T-helper 17 cell (primary cell): ENCODE measurements at places on chromosomes 3 and 15.

GRCh38 chr3:102449341-102449740 is 14.5 kb downstream of the ZPLD1 start:
- DNase-seq, result no peak

- DNase-seq, result no peak
Observed at GRCh38 chr15:60096157-60096556, 92.0 kb downstream of the FOXB1 start.

- DNase-seq, result no peak
Observed at GRCh38 chr15:92877416-92877815, 22.7 kb upstream of the CHD2 start.

- no peak for DNase-seq
Observed at GRCh38 chr3:123329636-123330340, 119.1 kb downstream of the ADCY5 start.

GRCh38 chr3:129347458-129347845 is 68.8 kb downstream of the HMCES start:
- no peak for DNase-seq

DNA sequence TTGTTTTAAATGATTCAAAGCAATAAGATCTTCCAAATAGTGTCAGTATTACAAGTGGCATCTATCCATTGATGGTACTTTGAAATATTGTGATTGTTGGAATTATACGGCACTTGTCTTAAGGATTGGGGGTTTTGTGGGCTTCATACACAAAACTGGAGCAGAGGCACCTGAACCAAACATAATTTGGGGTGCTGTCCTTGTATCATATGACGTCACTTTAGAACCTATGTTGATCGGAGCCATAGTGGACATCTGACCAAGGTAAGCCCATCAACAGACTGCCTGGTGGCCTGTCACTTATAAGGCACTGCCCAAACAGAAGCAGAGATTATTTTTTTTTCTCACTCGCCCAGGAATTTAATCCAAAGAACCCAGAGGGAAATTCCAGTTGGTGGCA is 2.9 kb upstream of the LRRC58 start:
- DNase-seq, result no peak

DNA sequence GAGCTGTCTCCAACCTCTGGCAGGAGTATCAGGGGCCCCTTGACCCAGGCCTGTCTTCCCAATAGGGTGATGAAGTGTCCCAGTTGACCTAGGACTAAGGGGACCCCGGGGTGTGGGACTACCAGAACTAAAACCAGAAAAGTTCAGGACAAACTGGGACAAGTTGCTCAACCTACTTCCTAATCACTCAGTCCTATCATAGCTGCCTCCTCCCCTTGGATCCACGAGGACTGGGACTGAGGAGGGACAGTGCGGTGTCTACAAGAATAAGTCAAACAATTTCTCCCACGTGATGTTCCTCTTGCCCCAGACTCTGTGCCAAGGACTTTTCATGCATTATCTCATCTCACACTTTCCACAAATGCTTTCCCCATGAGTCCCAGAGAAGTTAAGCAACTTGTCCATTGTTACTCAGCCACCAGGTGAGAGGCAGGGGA is 49.4 kb upstream of the SLCO2A1 start:
- DNase-seq, result no peak

- DNase-seq, result no peak
Observed at GRCh38 chr15:70569091-70569713, 194.2 kb downstream of the UACA start.

DNA sequence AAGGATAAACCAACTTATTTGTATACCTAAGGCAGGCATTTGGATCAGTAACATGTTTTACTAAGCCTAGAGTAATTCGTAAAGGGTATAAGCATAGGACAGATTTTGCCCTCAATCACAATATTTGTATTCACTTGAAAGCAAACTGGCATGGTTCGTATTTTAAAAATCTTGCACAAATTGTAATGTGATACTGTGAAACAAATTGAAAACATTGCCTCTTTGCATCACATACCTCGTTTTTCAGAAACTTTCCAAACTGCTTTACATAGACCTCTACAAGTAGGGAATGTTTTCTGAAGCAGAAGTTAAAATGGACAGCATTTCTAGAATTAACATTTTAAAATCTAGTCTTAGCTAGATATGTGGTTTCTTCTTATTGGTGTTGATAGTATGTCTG is 11.6 kb downstream of the KBTBD8 start:
- no peak for DNase-seq

- DNase-seq, result no peak
Observed at GRCh38 chr3:174363256-174363655, 495.9 kb upstream of the NAALADL2 start.

GRCh38 chr15:75327491-75327890 is 8.4 kb upstream of the COMMD4 start:
- no peak for DNase-seq

DNA sequence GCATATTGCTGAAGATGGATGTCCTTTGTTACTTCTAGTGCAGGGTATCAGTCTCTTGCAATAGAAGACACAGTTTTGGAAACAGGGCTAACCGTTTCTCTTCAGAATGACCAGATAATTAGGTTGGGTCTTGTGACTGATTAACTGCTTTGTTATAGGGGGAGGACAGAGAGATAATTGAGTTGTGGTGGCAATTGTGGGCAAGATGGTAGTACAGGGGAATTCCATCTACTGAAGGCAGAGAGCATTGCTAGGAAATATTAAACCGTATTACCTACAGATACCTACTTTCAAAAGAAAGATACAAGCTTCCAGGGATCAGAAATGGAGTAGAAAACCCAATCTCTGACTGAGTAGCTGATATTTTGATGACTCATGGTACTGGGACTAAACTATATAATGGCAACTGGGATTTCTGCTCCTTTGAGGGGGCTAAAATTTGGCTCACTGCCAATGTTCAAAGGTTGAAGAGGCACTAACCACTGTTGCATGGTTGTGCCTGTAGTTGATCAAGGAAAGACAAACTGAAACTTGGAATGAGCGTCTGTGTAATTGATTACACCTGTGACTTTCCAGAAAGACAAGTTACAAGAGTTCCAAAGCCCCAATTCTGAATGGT is 4.2 kb downstream of the PRR23B start:
- no peak for DNase-seq

DNA sequence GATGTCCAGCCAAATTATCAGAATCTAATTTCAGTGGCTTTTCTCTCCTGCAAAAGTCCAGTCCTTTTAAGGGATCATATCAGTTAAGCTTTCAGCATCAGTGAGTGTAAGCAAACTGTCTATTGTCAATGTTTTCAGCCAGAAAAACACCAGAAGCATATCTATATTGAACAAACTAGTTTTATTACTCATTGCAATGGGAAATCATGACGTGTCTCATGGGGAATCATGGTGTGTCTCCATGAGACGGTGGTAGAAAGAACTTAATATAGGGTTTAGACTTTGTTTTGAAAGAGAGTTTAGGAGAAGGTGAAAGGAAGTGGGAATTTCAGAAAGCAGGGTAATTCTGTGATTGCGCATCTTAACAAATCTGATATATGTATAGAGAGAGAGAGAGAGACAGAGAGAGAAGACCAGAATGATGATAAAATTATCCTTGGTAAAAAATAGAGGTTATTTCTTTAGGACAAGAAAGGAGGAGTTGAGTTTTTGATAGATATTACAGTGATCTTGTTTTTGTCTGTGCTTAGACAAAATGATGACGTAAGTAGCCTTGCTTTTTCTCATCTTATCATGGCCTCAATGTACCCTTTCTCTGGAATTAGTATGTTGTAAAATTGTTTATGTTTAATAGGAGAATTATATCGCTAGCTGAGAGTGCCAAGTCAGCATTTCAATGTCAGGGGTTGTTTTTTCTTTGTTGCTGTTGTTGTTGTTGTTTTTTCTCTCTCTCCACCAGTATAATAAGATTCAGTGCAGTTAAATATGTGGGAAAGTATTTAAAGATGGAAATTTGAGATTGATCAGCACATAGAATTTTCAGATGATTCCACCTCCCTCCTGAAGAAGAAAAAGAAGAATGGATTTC is 129.9 kb upstream of the OSTN start:
- no peak for DNase-seq

DNA sequence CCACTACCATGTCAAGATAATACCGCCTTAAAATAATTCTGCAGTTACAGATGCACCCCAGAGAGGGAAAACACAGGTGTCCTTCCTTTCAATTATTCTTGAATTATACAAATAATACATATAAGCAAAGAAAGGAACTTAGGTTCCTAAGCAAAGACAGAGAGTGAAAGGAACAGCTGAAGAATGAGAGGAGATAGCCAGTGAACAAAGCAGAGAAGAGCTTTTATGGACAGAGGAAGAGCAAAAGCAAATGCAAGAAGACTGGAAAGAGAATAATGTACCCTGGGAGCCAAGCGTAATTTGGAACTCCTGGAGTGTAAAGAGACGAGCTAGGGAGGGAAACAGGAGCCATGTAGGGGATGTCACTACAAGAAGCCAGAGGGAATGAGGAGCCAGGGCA is 21.7 kb downstream of the GPR176 start:
- no peak for DNase-seq

DNA sequence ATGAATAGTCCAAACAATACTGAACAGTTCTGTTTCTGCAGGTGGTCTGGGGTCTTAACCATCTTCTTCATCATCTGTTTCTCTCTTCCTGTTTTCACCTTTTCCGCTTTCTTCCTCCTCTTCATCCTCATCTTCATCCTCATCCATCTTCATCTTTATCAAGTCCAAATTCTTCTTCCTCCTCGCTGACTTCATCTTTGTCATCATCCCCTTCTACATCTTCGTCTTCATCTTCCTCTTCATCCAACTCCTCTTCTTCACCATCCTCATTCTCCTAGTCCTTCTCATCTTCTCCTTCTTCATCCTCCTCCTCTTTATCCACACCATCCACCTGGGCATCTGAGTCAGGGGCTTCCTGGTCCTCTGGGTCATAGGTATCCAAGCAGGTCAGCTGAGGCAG is 16.5 kb upstream of the CFAP161 start:
- no peak for DNase-seq

DNA sequence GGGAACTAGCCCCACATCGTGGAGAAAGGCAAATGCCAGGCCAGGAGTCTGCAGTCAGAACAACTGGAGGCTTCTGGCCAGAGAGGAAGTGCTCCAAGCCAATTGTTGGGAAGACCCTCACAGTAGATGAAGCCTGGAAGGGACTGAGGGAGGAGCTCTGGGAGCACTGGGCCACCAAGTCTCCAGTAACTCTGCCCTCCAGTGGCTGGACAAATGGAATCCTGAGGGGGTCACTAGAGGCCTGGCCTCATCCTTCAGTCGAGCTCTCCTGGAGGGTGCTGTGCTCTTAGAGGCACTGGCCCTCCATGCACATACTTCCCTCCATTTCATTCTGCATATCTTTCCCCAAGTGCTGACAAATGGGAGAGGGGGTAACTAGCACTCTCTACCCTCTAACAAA is 103.0 kb downstream of the MYLK start:
- no peak for DNase-seq

DNA sequence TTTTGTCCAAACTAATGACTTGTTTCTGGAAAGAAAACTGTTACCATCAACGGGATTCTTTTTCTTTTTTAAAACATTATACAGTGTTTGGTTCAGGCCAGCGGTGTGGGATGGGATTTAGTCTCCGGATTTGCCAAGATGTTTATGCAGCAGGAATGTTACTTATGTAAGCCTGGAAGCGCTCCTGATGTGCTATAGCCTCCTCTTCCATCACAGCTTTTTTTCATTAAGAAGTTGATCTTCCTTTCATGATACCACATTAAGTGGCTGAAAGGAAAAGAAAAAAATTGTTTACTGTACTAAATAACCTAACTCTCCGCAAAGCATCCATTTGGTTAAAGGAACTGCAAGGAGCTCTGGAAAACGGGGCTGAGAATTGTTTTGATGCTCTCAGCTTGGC is 120.5 kb upstream of the ALDH1A3 start:
- no peak for DNase-seq

- no peak for DNase-seq
Observed at GRCh38 chr3:191283400-191283799, 45.8 kb upstream of the CCDC50 start.

DNA sequence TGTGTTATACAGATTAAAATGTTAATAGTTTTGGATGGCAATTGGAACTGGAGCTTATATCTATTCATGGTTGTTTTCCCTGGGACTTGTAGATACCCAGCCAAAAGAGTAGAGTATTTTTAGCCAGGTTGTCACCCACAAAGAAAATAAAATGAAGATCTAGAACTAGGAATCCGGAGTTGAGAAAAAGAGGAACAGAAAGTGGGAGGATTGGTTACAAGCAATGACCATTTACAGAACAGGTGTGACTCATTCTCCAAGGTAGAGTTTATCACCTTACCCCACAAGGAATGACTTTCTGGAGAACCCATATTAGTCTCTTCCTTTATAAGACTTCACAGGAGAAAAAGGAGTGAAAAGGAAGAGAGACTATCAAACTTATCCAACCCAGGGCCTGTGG is 99.8 kb downstream of the TMEM108 start:
- no peak for DNase-seq

DNA sequence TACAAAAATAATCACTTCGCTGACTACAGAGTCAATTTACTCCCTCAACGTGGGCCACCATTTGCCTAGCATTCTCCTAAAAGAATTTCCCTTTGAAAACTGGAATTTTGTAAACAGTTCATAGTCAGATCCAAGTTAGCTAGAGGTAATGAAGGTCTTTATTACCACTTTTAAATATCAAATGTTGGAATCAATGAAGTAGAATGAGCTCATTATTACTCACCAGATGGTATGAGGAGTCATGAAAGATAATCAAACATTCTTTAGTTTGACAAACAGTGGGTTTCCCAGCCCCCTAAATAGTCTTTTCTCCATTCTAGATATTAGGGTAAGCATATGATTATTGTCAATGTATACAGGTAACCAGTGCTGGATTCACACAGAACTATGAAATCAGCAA is 455.7 kb upstream of the THBS1 start:
- no peak for DNase-seq

- no peak for DNase-seq
Observed at GRCh38 chr3:126083511-126083912, 412 bp downstream of the SLC41A3 start.

- no peak for DNase-seq
Observed at GRCh38 chr3:149965278-149965677, 5.4 kb downstream of the PFN2 start.

DNA sequence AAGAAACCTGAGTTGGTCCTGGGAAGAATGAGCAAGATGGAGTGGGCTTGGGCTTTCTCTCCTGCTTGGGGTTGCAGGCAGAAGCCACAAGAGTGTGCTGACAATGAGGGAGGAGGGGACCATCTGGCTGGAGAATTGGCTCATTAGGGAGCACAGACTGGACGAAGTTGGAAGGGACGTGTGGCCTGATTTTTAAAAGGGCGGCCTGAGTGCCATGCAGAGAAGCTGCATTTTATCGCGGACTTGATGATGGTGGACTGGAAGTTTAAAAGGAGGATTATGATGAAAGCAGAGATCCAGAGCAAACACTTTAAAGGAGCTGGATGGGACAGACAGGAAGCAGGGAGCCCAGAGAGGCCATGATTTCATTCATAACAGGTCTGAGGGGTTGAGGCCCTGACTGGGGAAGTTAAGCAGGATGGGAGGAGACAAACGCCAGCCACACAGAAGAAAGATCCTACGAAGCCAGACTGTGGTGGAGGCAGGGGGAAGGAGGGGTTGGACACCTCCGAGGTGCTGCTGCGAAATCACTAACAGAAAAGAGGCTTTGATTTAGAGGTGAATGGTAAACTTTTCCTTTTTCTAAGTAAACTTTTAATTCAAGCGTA is 23.6 kb downstream of the TLNRD1 start:
- DNase-seq, result no peak

- no peak for DNase-seq
Observed at GRCh38 chr3:29940759-29941323, 660.0 kb downstream of the RBMS3 start.
